ENCODE measurements at places on chromosomes 16 and 17. TPM values are rescaled to one million over a fixed set of nuclear protein-coding genes. Genes with fewer than 3 reads are reported as not detected.

Gene KIF2B
- total RNA-seq = not detected

Gene CTRL
- 0.33 TPM for total RNA-seq

Gene KRT32
- not detected for total RNA-seq

Gene ERI2
- total RNA-seq = 41.7 TPM

Gene MPO
- 0.17 TPM for total RNA-seq

Gene SLC9A5
- 1.3 TPM for total RNA-seq

Gene CCL4L2
- total RNA-seq = not detected

Gene C16orf86
- 9.6 TPM for total RNA-seq

Gene OMG
- total RNA-seq = 17.4 TPM

Gene MAF
- 45.2 TPM for total RNA-seq

Gene IRX3
- total RNA-seq = under 0.01 TPM

Gene LITAFD
- not detected for total RNA-seq

Gene AATK
- total RNA-seq = 0.66 TPM

Gene COTL1
- 175 TPM for total RNA-seq

Measured in smooth muscle cell of trachea (primary cell).